ENCODE measurements at places on chromosomes 3 and 15. TPM values are rescaled to one million over a fixed set of nuclear protein-coding genes. Genes with fewer than 3 reads are reported as not detected.

GRCh38 chr3:81483046-81483445, 278.4 kb downstream of the GBE1 start:
- DNase-seq, result no peak

DNA sequence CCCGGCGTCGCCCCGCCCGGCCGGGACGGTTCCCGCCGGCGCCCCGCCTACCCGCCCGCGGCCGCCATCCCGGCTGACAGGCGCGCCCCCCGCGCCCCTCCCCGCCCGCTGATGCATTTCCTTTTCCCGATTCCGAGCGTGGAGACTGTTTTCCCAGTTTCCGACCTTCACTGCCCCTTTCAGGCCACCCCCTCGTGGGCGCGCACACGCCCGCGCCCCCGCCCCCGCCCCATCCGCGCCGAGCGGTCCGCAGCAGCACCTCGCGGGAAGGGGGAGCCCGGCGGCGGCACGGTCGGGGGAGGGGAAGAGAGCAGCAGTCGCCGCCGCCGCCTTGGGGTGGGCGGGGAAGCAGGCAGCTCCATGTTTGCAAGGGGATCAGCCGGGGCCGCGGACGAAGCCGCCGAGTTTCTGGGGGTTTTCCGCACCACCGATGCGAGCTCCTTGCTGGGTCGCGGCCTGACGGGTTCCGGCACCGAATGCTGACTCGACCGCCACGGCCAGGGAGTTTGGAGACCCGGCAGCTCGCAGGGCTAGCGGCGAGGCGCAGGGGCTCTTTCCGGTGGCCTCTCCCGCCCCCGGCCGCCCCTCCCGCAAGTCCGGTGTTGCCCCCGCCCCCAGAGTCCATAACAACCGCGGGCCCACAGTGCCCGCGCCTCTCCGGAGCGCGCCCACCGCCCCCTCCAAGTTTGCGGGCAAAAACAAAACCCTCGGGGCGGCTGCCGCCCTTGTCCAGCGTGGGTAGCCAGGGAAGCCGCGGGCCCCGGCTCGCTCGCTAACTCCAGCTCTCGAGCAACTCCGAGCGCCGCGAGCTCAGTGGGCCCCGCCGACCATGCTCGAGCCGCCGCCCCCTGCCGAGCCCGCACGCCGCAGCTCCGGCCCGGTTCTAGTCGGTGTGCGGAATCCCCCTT, 3.2 kb upstream of the SIN3A start:
- peak; percentile 91 for DNase-seq

- DNase-seq, result peak; percentile 12
These were observed 40.5 kb downstream of the FILIP1L start for GRCh38 chr3:100073714-100074307.

MGLL gene
- 0.50 TPM for total RNA-seq

DNA sequence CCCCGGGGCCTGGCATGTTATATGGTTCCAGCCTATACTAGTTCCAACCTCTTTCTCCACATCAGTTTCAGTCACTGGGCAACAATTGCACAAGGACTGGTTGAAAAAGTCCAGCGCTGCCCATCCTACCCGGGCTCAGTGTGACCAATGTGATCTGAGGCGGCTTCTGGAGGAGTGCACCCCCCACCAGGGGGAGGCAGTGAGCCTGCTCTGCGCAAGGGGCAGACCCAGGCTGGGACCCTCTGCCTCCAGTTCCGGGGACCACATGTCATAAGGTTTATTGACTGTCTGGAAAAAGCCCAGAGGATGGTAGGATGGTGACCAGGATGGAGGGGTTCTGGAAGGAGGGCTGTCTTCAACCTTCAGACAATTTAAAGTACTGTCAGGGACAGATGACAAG, 25.6 kb upstream of the NR2E3 start:
- peak; percentile 40 for DNase-seq

HYAL1 gene
- 0.37 TPM for total RNA-seq

DNA sequence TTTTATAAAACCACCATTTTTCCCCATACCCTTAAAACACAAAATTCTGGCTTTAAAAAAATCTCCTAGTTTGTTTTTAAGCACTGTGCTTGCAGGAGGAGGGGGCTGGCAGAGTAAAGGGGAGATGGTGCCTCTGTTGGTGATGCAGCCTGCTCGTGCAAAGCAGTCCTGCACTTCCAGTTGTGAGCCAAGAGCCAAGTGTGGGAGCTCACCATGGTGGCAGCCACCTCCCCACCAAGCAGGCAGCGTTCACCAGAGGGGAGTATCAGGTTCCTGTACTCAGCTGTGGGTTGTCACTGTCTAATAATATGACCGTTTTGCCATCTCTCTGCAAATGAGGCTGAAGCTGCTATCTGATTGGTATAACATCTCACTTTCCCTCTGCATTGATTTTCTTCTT, 164.8 kb downstream of the SYNPR start:
- no peak for DNase-seq

POC1A gene
- 26.1 TPM for total RNA-seq

DNA sequence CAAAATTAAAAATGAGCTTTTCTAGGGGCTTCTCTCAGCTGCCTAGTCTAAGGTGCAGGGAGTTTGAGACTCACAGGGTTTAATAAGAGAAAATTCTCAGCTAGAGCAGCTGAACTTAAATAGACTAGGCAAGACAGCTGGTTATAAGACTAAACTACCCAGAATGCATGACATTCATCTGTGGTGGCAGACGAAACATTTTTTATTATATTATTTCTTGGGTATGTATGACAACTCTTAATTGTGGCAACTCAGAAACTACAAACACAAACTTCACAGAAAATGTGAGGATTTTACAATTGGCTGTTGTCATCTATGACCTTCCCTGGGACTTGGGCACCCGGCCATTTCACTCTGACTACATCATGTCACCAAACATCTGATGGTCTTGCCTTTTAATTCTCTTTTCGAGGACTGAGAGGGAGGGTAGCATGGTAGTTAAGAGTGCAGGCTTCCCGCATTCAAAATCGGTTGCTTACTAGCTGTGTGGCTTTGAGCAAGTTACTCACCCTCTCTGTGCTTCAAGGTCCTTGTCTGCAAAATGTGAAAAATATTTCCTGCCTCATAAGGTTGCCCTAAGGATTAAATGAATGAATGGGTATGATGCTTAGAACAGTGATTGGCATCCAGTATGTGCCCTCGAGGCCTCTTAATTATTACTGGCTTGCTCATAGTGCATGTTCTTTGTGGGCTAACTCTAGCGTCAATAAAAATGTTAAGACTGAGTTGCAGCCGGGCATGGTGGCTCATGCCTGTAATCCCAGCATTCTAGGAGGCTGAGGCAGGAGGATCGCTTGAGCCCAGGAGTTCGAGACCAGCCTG, 984 bp downstream of the CCR5 start:
- no peak for DNase-seq

- DNase-seq, result no peak
These were observed 67.1 kb upstream of the AKAP13 start for GRCh38 chr15:85313339-85313738.
